ENCODE measurements at places on chromosomes 7 and 10.

- no peak for DNase-seq
Observed at GRCh38 chr10:77371421-77371820, 266.2 kb downstream of the KCNMA1 start.

- DNase-seq, result no peak
Observed at GRCh38 chr10:102644066-102644645, at the start of gene TRIM8. Gene TRIM8 (plus strand): TSS chr10:102644479. CDS start chr10:102644618, 139 bp downstream.

DNA sequence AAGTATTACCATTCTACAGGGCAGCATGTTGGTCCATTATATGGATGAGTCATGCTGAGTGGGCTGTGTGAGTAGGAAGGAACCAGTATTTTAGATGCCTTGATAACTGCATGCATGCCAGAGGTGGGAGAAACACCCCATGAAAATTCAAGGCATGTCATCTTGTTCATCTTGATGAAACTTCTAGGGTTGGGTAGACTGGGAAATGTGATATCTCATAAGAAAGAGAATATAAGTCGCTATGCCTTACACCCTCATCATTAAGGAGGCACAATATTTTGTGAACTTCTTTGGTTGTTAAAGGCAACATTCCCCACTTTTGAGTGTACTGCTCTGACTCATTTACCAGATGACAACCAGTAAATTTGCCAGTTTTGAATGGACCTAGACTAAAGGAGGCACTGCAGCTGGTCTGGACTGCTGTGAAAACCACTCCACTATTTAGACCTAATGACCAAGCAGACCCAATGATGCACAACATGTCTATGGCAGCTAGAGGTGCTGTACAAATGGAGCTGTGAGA lies 48.0 kb downstream of the ZNF365 start:
- DNase-seq, result no peak

GRCh38 chr10:7915923-7916536 lies 97.7 kb downstream of the TAF3 start:
- no peak for DNase-seq

GRCh38 chr7:79854621-79855020 lies 280.0 kb upstream of the GNAI1 start:
- no peak for DNase-seq

GRCh38 chr7:136053689-136054485 lies 76.7 kb upstream of the MTPN start:
- DNase-seq, result no peak

GRCh38 chr7:35781200-35781701 lies 19.6 kb upstream of the SEPTIN7 start:
- DNase-seq, result peak; percentile 88

DNA sequence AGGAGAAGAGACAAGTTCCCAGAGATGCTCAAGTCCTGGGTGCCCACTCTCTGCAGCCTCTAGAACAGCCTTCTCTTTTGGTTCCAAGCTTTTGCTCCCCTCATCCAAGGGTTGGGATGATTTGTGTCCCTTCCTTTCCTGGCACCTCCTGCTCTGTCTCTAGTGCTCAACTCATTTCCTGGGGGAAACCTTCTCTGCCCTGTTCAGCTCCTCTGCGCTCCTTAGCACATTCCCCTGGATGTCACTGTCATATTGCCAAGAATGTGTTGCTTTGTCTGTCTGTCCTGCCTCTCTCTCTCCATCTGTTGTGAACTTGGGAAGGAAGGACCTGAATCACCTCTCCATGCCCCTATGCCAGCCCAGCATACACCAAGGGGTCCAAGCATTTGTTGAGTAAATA lies 5.1 kb upstream of the LBX1 start:
- no peak for DNase-seq

DNA sequence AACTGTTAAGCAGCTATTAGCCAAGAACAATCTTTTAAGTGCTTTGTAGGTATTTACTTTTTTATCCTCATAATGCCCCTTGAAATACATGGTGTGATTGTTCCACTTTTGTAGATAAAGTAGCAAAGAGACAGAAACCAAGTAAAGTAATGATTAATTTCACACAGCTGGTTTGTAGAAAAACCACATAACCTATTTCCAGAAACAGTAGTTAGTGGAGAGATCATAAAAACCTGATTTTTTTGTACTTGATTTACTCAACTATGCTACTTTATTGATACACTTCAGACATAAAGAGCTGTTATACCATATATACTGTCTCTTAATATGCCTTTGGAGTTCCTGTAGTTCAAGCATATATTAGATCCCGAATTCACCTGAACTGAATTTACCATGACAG lies 118.4 kb downstream of the SEMA3A start:
- DNase-seq, result no peak

DNA sequence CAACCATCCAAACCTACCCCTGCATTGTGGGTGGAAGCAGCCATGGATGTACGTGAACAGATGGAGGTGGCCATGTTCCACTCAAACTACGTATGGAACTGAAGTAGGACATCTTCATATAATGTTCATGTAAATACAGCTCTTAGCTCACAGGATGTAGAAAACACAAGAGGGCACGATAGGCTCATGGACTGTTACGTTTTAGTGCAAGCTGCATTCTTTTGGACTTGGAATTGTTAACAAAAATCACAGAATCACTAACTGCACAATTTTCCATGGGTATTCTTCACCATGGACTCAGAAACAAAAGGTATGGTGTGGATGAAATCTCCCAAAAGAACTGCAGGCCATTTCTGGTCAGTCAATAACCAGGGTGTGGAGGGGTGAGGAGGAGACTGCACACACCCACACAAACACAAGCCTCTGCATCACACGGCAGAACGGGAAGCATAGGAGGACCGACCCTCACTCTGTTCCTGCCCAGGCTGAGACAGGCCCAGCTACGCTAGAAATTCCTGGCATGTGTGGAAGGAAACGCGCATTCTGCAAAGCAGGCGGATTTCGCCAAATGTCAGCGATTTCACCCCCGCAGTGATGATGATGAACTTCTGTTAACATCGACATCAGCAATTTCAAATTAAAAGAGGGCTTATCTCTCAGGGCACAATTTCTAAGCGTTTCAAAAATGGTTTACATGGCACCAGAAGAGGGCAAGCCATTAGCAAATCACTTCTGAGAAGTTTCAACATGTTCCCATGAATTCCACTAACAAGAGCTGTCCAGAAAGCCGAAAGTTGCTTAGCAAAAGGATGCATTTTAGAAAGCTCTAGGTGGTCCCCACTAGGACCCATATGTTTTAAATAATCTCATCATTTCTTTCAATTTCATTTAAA lies 149.0 kb downstream of the TNS3 start:
- DNase-seq, result no peak

- DNase-seq, result no peak
Observed at GRCh38 chr7:96303105-96303685, 18.7 kb downstream of the SLC25A13 start.

DNA sequence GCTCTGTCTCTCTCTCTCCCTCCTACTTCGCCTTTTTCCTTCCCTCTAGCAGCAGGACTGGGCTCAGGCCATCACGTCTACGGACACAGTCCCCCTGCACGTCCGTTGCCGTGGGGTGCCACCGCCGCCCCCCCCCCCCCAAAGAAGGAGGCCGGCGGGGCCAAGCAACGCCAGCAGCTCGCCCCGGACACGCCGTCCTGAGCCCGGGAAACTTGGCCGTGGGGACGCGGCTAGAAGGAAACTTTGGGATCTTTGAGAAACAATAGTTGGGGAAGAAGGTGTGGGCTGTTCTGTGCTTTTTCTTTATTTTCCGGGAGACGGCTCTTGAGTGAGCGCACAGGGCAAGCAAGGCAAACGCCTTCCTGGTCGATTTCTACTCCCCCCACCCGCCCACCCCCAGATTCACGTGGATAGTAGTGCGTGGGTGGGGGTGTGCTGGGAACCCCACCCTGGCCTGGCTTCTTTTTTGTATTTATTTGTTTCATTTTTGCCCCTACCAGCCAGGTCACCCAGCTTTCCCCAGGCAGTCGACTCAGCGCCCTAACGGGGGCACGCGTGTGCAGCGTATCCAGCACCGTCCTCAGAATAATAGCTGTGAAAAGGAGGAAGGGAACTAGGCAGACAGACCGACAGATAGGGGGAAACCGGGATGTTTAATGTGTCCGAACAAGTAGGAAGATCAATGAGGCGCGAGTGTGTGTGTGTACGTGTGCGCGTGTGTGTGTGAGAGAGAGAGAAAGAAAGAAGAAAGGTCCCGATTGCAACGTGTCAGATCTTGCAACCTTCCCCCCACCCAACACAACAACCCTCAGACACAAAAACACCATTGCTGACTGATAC lies 1.4 kb downstream of the MXI1 start:
- DNase-seq, result peak; percentile 62

GRCh38 chr10:77111611-77112550 lies 525.7 kb downstream of the KCNMA1 start:
- DNase-seq, result no peak

GRCh38 chr10:132143162-132143561 lies 43.6 kb upstream of the DPYSL4 start:
- no peak for DNase-seq

DNA sequence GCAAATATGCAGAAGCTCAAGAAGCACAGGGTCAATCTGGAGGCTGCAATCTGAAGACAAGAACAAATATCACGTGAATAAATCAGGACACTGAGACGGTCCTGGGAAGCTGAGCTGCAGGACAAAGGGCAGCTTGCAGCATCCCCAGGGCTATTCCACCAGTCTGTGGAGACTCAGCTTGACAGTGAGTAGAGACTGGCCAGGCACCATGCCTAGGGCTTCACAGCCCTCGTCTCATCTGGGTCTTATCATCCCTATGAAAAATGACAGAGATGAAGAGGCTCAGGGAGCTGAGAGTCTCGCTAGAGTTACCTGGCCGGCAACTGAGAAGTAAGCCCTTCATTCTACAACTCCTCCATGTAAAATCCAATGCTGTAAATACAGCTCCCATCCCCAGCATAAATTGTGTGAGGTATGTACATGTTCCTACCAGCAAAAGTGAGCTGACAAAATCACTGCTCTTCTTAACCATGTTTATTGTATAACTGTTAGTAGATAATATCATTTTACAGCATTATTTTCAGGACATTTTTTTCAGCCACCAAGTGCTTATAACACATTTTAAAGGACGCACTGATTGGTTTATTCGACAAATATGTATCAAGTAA lies 186.6 kb upstream of the IGFBP3 start:
- DNase-seq, result no peak

- no peak for DNase-seq
Observed at GRCh38 chr10:64519831-64520230, 998.6 kb downstream of the REEP3 start.

- DNase-seq, result no peak
Observed at GRCh38 chr7:95919556-95919955, 147.2 kb downstream of the DYNC1I1 start.

DNA sequence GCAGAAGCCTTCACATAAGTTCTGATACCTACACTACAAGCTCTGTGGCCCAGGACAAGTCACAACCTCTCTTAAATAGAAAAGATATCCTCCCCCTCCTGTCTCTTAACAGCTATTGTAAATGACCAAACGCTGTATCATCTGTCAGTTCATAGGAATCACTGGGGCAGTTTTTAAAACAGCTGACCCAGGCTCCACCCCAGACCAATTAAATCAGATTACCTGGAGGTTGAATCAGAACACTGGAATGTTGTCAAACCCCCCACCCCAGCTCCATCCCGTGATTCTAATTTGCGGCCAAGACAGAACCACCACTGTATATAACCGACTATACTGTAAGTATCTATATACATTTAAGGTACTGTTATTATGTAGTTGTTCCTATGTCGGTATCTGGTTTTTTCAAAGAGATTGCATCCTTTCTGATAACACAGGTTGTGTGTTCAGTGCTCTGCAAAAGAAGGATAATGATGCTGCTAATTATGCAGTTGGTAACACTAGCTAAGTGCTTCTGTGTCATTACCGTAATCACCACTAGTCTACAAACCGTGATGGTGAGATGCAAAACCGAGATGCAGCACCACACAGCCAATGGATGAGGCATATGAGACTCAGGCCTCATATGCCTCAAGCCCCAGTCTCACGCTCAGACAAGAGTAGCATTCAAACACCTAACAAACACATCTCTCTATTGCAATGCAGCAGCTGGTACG lies 47.4 kb downstream of the TNS3 start:
- DNase-seq, result no peak

GRCh38 chr7:67916571-67917436 lies 920.2 kb downstream of the TYW1 start:
- DNase-seq, result no peak

GRCh38 chr7:30997316-30997715 lies 33.6 kb downstream of the GHRHR start:
- no peak for DNase-seq

GRCh38 chr10:34172936-34173533 lies 642.1 kb downstream of the PARD3 start:
- no peak for DNase-seq

DNA sequence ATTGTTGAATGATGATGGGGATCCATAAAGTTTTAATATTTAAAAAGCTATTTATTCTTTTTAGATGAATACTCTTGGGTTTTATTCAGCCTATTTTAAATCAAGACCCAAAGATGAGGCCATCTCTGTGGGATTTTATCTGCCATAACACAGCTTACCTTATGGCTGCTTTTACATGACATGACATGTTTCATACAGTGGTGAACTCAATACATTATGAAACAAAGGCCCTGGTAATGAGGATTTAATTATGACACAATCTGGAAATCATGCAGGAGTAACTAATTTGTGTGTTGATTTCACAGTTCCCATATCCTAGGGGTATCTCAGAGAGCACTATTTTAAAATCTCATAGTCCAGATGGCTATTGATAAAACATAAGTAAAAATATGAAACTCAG lies 661.8 kb upstream of the FZD8 start:
- no peak for DNase-seq

DNA sequence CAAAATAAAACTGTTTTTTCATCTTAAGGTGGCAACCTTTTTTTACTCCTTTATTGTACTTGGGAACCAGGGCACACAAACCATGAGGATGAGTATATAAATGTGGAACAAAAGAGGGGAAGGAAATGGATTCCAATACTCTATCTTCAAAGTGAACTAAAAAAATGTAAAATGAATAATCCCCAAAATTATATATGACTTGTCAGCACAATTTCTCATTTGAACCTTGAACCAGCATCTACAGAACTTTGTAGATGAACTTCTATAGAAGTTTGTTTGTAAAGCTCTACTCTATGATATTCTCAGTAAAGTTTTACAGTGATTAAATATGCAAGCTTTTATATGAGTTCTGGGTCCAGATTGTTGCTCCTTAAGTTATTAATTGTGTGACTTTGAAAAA lies 218.2 kb upstream of the ETV1 start:
- DNase-seq, result no peak

GRCh38 chr10:4102802-4103344 lies 317.9 kb upstream of the KLF6 start:
- DNase-seq, result no peak

DNA sequence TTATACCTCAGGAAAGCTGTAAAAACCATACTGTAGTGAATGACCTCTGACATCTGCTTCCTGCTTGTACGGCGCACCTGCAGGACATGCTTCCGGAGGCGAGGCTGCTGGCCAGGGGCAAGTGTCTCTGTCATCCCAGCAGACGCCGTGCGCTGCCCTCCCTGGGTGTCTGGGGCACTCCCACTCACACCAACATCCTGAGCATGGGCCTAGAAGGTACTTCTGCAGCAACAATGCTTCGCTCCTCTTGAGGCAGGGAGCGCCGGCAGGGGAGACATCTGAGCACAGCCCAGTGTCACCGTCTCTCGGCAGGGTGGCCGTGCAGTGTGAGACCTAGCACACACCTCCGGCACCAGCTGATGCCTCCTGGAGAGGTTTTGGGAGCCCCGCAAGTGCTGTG lies 269.2 kb downstream of the MAD1L1 start:
- no peak for DNase-seq

- no peak for DNase-seq
Observed at GRCh38 chr7:7183061-7183837, 905 bp downstream of the C1GALT1 start.

GRCh38 chr7:66505531-66506451 lies 122.9 kb upstream of the KCTD7 start:
- DNase-seq, result no peak

- DNase-seq, result no peak
Observed at GRCh38 chr7:109449760-109450159, 880.1 kb downstream of the DNAJB9 start.
